ENCODE measurements at places on chromosomes 7 and 10.
A peak's percentile ranks its signal among the peaks of the same experiment; 100 is the strongest.

GRCh38 chr10:132292287-132293200, 15.2 kb downstream of the STK32C start:
- DNase-seq, result no peak
- no peaks in the 10 kb centered on the region for H3K27me3 ChIP-seq
- H3K4me3 ChIP-seq, result no peak overlapping the region
- H3K36me3 ChIP-seq, result no peaks in the 10 kb centered on the region

GRCh38 chr10:60777696-60778213, 523 bp upstream of the CDK1 start:
- peaks cover 40% of the 10 kb centered on the region for H3K36me3 ChIP-seq
- no peaks in the 10 kb centered on the region for H3K27me3 ChIP-seq
- H3K27ac ChIP-seq, result peak overlapping the region; percentile 98
- H3K4me1 ChIP-seq, result peaks cover 27% of the 10 kb centered on the region
- no peak for DNase-seq
- H3K4me3 ChIP-seq, result peak overlapping the region; percentile 98

- H3K27ac ChIP-seq, result peak within 1 kb of the TSS; percentile 57
- peaks cover 16% of the 10 kb centered on the region for H3K36me3 ChIP-seq
- H3K27me3 ChIP-seq, result peaks cover 9% of the 10 kb centered on the region
- DNase-seq, result peak; percentile 81
- peak within 1 kb of the TSS; percentile 71 for H3K4me3 ChIP-seq
Measured at GRCh38 chr7:954330-955238, at the start of gene ADAP1. Gene ADAP1 (minus strand): TSS chr7:954680. CDS start chr7:954477, 203 bp downstream.

GRCh38 chr7:140463111-140463510, 16.2 kb downstream of the MKRN1 start:
- no peaks in the 10 kb centered on the region for H3K27me3 ChIP-seq
- no peak overlapping the region for H3K4me3 ChIP-seq
- DNase-seq, result no peak
- peaks cover 71% of the 10 kb centered on the region for H3K36me3 ChIP-seq
- peaks cover 16% of the 10 kb centered on the region for H3K4me1 ChIP-seq

DNA sequence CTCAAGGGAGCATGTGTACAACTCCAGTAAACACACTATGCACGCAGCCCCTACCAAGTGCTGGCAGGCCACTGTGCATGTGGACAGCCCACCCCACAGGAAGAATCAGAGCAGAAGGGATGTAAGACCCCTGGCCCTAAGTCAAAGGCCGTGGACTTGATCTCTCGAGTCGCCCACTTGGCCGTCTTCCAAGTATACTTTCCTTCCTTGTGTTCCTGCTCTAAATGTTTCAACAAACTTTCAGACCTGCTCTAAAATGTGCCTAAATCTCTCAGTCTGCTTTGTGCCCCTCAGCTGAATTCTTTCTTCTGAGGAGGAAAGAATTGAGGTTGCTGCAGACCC, 21.1 kb upstream of the NOM1 start:
- H3K27ac ChIP-seq, result no peak overlapping the region
- DNase-seq, result no peak
- peaks cover 13% of the 10 kb centered on the region for H3K27me3 ChIP-seq
- H3K4me3 ChIP-seq, result no peak overlapping the region
- no peaks in the 10 kb centered on the region for H3K36me3 ChIP-seq

DNA sequence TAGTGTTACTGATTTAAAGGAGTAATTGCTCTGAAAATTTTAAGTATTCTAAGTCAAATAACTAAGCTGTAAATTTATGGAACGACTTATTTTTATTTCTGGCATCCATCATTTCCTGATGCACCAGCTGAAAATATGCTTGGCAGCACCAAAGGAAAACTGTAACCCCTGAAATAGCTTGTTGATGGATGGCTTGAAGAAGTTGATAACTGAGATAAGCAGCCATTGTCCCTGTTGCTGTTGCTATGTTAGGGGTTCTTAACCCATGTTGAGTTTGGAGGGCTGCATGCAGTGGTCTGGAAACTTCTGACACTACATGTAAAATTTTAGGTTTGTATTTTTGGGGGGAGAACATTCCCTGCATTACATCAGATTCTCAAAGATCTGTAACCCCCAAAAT, 30.6 kb downstream of the RPA3 start:
- DNase-seq, result no peak
- H3K27me3 ChIP-seq, result no peaks in the 10 kb centered on the region
- H3K27ac ChIP-seq, result no peak overlapping the region
- peaks cover 15% of the 10 kb centered on the region for H3K36me3 ChIP-seq

- H3K4me1 ChIP-seq, result peaks cover 89% of the 10 kb centered on the region
- H3K27ac ChIP-seq, result peak overlapping the region; percentile 67
- H3K4me3 ChIP-seq, result no peak overlapping the region
- no peaks in the 10 kb centered on the region for H3K27me3 ChIP-seq
Measured at GRCh38 chr7:43674559-43675436, 54.5 kb downstream of the COA1 start.
